Activated CD4-positive, alpha-beta T cell treated with anti-CD3 and anti-CD28 coated beads, Interleukin-2, amount 50 U/mL, for 1 hour (primary cell): ENCODE measurements at places on chromosomes 5 and 9.

GRCh38 chr5:167837127-167837526, 454.3 kb upstream of the WWC1 start:
- no peak for DNase-seq

GRCh38 chr5:36606428-36607113, at the start of gene SLC1A3:
SLC1A3 (plus strand) TSS chr5:36606606; CDS start chr5:36608424, 1,818 bp downstream.
- DNase-seq: no peak

GRCh38 chr9:37374892-37375291, 47.6 kb upstream of the GRHPR start:
- no peak for DNase-seq

DNA sequence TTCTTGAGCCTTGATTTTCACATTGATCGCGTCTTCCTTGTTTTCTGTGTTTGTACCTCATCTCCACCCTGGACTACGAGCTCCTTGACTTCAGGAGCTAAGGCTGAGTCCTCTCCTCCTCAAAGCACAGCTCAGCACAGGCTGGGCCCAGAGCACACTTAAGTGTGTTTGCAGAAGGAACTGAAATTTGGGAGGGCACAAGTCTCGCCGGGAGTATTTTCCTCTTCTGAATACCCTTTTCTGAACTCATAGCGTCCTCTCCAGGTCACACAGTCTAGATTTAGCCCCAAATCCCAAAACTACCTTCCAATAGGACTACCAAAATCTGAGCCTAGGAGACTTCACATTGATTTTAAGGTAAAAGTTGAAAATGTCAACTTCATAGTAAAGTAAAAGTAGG, 41.6 kb downstream of the TSTD2 start:
- no peak for DNase-seq

DNA sequence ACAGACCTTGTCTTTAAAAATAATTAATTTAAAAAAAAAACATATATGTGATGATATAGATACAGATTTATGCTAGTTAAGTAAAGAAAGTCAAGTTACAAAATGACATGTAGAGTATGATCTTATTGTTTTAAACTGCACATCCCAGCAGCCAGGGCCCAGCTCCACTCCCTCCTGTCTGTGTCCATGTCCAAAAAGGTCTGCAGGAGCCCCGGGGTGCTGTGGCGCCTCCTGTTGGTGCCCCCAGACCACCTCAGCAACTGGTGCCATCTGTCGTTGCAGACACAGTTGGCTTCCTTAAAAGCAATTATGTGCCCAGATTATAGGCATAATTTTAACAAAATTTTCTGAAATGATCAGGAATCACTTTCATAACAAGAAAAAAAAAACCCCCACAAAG, 33.3 kb downstream of the IPPK start:
- DNase-seq: no peak

DNA sequence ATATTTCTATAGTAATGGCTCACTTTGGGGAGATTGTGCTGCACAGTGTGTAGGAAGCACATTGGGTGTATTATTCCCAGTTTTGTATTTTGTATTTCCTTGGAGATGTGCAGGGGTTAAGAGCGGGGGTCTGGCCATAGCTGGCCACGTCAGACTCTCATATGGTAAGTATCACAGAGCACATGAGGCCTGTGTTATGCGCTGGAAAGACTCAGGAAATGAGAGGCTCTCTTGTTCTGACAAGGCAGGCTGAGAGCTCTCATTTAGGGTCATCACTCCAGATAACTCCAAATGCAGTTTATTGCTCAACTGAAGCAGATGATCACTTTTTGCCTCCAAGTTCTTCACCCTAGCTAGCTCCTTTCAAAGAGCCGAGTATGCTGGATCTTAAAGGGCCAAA, 205.7 kb downstream of the NTRK2 start:
- DNase-seq: no peak

DNA sequence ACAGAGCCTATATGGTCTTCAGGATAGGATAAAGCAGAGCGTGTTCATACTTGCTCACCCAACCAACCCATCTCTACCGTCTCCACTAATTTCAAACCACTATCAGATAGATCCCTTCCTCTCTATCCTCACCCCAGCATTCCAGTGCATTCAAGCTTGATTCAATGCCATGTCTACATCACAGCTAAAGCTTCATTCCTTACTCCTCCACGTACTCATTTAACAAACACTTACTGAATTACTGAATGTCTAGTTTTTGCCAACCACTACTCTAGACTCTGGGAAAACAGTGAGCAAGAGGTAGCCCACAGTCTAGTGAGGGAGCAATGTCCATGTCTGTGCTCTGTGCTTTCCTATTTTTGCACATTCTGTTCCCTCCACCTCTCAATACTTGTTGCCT, 163.5 kb upstream of the MSX2 start:
- DNase-seq: no peak

- DNase-seq: no peak
These were observed 399 bp upstream of the FBN2 start for GRCh38 chr5:128538250-128539037.

DNA sequence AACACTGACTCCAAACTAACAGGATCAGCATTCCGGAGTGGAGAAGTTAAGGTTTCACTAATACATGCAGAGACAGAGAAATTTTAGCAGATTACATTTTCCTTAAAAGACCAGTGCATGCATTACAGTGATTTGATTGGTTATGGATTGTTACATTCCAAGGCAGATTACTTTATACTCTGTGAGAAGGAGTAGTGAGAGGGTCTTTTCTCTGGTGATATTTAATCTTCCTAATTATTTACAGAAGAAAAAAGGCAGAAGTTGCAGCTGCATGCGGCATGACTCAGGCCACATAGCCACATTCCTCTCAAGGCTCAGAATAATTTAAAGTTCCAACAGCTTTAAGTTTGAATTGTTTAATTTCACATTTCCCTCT, 53.0 kb upstream of the PDZD2 start:
- no peak for DNase-seq

GRCh38 chr5:139788294-139788910, 7.2 kb upstream of the PSD2 start:
- no peak for DNase-seq

- peak; percentile 39 for DNase-seq
These were observed 14.0 kb downstream of the TGFBR1 start for GRCh38 chr9:99118782-99119466.

GRCh38 chr5:1087428-1087827, 24.4 kb downstream of the SLC12A7 start:
- DNase-seq: no peak

DNA sequence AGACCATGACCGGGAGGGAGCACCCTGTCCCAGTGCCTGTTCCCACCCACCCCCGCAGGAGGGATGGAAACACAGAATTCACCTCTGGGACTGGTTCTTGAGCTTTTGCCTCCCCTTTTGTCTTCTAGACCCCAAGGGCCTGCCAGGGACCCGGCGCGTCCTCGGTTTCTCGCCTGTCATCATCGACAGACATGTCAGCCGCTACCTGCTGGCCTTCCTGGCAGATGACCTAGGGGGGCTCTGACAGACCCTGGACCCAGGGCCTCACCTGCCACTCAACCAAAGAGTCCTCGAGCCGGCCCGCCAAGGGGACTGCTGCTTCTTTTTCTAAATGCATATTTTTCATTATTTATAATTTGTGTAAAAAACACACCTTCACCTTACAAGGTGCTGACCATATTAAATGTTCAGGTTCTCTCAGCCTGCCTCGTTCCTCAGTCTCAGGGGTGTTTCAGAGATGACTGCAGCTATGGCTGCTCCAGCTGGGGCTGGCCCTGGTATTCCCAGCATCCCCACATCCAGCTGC, 16.9 kb downstream of the CARD19 start:
- DNase-seq: no peak

DNA sequence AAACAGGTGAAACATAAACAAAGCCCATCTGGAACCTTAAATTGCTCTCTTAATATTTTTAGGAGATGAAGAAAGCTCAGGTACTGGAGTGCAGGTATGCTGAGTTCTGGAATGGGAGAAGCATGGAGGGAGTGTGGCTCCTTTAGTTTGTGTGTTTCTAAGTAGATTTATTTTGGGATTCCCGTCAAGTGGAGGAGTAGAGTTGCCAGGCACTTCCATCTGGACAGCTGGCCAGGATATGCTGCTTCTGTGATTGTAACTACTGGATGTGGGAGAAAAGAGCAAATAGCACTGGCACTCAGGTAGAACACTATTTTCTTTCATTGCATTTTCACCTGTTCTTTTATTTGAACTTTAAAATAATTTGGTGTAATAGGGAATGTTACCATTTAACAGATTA, 182.3 kb upstream of the MAST4 start:
- no peak for DNase-seq

DNA sequence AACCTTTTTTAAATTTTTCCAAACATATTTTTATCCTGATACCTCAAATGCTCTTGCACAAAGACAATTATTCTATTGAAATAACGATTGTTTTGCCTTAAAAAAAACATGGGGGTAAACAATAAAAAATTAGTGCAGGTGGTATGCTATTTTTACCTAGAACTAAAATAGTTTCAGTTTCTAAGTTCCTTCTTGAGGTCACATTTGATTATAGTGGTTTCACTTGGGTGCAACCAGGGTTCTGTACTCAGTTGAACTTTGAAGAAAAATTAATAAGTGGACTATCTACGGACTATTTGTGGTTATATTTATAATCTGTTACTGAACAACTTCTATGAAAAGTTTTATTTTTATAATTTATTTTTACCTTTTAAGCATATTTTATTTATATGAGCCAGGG, 387.1 kb upstream of the IZUMO3 start:
- no peak for DNase-seq

- no peak for DNase-seq
These were observed 100.6 kb downstream of the LIFR start for GRCh38 chr5:38455796-38456330.

- DNase-seq: no peak
These were observed 85.3 kb downstream of the MVB12B start for GRCh38 chr9:126411948-126412284.

DNA sequence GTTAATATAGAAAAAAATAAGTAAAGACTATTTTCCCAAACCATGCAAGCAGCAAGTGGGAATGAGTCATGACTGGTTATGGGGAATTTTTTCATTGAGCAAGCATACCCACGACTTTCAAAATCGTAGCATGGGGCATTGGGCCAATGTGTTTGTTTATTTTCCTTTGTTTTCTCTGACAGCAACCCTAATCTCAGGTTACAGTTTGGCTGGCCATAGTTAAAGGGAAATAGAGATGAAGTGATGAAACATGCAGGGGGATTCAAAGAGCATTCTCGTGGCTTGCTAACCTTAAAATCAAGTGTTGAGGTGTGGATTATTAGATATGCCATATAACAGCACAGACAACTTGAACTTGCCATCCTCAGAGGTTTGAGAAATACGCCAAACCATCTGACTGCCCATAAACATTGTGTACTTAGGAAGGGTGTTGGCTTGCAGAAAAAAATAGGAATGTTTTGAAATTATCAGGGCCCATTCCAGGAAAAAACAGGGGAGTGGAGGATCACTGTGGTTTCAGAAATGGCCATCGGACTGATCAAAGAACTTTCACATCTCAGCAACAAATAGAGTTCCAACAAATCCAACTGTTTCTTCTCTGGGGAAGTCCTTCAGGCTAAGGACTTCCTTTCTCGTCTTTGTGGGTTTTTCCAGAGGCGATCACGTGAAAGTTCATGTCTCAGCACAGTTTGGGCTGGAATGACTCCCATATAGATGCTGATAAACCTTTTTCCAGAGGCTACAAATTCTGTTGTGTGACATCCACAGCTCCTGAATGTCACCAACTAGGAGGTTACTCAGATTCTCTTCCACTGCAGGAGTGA, 259.1 kb downstream of the SYK start:
- no peak for DNase-seq

- no peak for DNase-seq
These were observed 68.8 kb upstream of the GRIA1 start for GRCh38 chr5:153421676-153422075.

GRCh38 chr5:41482715-41483114, 27.7 kb downstream of the PLCXD3 start:
- DNase-seq: no peak

- DNase-seq: no peak
These were observed 51.1 kb downstream of the FBXL7 start for GRCh38 chr5:15551113-15551504.

- no peak for DNase-seq
These were observed 148.7 kb upstream of the SLC12A2 start for GRCh38 chr5:127934791-127935256.

GRCh38 chr5:12896086-12896485, 991.8 kb upstream of the CTNND2 start:
- no peak for DNase-seq

DNA sequence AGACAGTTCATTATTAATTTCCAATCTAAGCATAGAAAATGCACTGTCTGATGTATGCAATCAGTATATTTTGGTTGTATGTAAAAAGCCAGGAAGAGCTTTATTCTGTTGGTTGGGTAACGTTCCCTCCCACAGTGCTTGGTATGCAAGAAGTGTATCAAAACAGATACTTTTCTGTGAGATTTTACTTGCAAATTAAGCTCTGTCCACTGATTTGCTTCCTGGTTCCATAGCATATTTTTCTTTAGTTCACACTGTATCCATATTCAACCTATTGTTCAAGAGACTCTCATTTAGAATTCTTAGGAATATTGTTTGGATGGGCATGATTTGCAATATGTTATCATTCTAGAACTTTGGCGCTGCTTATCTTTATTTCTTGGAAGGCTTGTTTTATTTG, 47.4 kb downstream of the RNF180 start:
- DNase-seq: no peak

DNA sequence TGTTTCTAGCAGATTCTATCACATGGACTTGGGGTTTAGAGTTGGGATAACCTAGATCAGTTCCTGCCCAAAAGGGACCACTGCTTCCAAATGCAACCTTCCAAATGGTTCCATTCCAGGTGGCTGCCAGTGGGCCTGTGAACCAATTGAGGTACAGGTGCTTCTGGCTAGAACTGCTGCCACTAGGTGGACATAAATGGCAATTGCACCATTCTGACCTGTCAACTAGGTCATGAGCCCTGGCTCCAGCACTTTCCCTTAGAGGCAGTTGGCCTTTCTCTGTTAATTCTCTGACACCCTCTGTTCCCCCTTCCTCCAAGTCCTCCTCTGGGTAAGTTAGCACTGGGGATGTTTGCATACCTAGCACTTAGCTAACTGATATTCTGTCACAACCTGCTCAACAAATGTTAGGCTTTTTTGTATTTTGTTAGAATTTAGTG, 16.6 kb upstream of the HEMGN start:
- DNase-seq: peak; percentile 45

- no peak for DNase-seq
These were observed 112.6 kb downstream of the CACNA1B start for GRCh38 chr9:137989999-137990715.
